ENCODE measurements at places on chromosomes 11 and 22.

DNA sequence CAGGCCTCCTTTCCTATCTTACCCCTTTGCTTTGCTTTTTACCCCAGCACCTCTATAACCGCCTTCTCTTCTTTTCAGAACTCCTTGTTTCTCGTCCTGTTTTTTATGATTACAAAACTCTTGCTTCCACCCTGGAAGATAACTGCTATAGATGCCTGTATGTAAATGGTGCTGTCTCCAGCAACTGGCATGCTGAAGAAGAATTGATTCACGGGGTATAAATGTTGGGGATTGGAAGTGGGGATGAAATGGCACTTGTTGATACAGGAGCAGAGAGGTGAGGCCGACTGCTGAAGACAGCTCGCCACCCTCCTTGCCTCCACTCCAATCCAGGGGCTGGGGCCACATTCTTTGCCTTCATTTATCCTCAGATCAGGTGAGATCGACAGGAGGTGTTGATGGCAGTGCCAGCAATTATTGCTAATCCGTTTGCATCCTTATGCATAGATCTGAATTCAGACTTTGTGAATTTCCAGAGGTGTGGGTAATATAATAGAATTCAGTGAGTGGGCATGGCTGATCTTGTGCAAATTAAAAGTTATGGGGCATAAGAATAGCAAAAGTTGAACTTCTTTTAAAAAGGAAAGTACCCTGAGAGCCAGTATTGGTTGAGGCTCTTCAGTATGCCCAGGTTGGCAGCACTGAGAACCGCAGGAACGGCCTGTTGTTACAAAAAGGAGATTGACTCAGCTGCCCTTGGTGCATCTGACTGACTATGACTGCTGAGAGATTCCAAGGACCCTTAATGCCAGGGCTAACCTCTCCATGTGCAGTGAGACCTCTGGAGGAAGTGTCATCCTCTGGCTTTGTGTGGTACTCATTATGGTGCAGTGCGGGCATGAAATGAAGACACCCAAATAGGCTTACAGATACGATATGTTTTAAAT lies 5.3 kb downstream of the NEAT1 start:
- peak; percentile 74 for DNase-seq

DNA sequence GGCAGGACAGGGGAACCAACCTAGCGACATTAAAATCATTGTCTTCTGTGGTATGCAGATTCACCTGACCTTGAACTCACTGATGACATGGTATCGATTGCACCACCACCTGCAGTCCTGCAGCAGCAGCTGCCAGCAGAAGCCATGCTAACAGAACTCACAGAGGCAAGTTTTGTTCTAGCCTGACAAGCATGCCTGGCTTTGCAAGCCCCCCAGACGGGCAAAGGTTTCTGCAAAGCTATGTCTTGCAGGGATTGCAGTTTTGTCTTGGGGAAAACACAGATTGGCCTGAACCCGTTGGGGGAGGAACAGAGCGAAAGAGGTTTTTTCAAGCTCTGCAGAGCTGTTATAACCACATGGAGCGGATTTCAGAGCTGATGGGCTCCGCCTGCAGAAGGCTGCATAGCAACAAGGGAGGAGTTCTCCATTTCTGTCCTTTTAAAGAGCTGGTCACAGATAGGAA lies 221.0 kb downstream of the HIPK3 start:
- no peak for DNase-seq

GRCh38 chr11:69290806-69291205 lies 3.1 kb upstream of the MYEOV start:
- DNase-seq = no peak

DNA sequence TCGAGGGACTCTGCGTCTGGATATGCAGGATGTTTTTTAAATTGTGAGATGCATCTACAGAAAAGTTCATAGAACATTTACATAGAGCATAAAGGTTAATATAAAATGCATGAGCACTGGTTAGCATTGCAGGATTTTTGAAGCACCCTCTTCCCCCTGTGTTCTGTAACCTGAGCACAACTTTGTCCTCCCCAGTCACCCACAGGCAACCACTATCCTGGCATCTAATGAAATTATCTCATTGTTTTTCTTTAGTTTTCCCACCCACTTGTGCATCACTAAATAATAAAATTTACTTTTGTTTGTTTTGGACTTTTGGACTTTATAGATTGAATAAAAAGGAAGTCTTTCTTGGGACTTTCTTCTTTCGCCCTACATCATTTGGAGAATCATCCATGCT lies 10.0 kb upstream of the NNMT start:
- no peak for DNase-seq

GRCh38 chr11:25733777-25734176 lies 598.2 kb upstream of the ANO3 start:
- DNase-seq = no peak

DNA sequence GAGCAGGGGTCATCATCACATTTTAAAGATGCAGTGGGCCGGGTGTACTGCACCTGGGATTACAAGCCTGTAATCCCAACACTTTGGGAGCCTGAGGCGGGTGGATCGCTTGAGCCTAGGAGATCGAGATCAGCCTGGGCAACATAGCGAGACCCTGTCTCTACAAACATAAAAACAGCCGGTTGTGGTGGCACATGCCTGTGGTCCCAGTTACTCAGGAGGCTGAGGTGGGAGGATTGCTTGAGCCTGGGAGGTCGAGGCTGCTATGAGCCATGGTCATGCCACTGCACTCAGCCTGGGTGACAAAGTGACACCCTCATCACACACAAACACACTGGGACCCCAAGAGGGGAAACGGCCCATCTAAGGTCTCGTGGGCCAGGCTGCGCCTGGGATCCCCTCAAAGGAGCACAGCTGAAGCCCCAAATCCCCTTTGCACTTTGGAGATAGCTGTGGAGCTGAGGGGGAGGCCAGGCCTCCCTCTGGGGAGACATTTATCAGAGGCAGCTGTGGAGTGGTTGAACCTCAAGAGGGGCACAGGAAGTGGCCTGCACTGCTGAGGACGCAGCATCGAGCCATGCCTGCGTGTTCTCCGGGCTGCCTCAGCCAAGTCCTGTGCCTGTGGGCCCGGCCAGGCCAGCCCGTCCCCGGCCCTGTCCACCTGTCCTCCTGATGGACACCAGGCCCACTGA lies 27.5 kb downstream of the OSBPL5 start:
- DNase-seq = no peak

GRCh38 chr11:75245356-75246005 lies 4.9 kb downstream of the TPBGL start:
- DNase-seq = no peak

DNA sequence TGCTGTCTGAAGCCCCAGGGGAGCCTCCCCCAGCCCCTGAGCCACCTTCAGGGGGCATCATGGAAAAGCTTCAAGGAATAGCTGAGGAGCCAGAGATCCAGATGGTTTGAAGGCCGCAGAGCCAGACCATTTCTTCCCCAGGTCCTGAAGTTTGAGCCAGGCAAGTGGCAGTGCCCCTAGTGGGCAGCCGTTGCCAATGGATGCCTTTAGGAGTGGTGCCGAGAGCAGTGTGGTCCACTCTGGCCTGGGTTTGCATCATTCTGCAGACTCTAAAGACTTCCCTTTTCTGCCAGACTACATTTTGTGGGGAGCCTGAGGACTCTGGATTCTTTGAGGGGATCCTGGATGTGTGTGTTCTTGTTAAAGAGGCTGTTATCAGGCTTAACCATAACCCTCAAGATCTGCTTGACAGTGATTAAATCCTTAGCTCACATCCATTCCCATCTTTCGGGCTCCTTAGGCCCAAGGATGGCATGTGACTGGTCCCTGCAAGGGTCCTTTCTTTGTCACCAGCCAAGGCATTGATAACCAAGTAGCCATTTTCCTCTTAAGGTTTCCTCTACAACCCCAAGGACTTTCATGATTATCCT lies 13.1 kb downstream of the HINFP start:
- DNase-seq = no peak

- no peak for DNase-seq
These were observed 20.1 kb upstream of the BDNF start for GRCh38 chr11:27720277-27720830.

DNA sequence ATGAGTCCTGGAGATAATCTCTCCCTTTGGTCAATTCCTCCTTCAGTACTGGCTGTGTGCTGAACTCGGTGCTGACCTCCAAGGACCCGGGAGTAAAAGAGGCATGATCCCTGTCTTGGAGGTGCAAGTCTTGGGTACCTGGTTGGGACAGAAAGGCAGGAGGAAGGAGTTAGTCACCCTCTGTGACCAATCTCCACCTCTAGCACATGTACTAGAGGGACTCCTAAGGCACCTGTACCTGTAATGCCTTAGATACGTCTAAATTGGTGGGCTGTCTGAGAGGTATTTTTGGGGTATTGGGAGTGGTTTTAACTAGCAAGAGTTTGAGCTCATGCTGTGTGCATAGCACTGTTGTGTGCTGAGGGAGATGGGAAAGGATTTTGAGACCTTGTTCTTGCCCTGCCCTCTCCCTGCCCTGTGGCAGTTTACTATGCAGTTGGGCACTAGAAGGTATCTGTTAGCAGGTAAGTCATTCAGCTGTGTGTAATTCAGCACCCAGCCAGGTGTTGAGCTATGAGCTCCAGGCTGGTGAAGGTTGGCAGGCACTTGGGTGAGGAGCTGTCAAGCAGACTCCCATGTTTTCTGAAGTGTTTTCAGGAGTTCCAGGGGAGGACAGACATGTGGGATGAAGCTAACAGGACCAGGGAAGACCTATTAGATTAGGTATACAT lies 2.5 kb downstream of the PANX1 start:
- no peak for DNase-seq

GRCh38 chr11:103862802-103863174 lies 173.7 kb upstream of the DDI1 start:
- no peak for DNase-seq

DNA sequence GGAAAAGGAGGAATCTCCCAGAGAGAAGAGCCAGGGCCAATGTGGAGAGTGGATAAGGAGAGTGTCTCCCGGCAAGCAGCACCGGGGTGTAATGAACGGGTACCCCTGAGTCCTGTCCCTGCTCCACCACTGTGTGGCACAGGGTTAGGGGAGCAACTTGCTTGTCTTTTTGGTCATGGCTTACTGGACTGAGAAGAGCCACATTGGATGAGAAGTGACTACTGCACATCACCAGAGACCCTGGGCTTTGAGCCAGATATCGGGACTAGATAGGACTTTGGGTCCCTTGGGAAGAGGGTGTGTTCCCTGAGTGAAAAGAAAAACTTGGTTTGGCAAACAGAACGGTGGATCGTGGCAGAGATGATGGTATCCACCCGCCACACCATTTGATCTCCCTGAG lies 24.6 kb downstream of the SDHAF2 start:
- no peak for DNase-seq

GRCh38 chr11:77191429-77191822 lies 63.4 kb downstream of the MYO7A start:
- DNase-seq = no peak

DNA sequence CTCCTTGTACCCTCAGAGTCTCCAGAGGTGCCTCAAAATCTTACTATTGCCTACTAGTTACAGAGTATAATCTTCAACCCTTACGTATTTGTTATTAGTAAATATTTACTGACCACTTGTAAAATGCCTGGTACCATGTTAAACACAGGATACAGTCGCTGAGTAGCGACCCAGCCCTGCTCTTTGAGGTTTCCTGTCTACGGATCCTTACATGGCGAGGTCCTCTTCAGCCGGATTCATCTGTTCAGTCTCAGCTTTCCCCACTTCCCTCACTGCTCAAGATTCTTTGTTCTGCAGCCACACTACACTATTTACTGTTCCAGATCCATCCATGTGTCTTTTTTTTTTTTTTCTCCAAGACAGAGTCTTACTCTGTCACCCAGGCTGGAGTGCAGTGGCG lies 13.2 kb upstream of the TTC36 start:
- no peak for DNase-seq

DNA sequence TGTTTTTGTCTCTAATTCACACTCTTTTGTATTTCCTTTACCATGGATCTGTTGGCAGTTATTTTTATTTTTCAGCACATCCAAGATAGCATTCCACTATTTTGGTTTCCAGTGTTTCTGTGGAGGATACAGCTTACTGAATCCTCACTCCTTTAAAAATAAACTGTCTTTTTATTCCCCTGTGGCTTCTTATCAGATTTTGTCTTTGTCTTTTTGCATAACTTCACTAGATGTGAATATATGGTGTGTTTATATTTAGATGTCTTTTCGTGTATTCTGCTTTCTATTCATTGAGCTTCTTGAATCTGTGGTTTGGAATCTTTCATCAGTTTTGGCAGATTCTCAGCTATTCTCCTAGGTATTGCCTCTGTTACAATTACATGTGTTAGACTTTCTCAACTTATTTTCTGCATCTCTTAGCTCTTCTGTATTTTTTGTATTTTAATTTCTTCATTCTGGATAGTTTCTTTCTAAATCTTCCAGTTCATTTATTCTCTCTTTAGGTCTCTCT lies 7.4 kb upstream of the ATXN10 start:
- DNase-seq = no peak
